ENCODE measurements at places on chromosomes 16 and 17.
A peak's percentile ranks its signal among the peaks of the same experiment; 100 is the strongest.

DNA sequence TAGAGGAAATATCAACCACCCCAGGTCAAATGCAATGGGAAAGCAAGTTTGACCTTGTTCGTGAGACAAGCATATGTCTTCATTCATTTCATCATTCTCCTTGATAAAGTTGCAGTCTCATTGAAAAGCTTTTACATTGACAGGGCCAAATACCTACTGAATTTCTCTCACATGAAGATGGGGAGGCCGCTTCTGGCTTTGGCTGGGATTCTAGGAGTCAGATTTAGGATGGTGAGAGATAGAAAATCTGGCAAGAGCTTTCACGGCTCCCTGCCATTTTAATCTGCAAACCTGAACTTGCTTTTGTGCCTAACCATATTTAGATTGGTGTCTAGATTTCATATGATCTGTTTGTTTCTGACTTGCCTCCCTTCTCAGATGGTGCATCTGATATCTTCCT, 88.0 kb downstream of the TMEM100 start:
- no peak for DNase-seq

- no peak for DNase-seq
Measured at GRCh38 chr16:14186007-14186794, 115.1 kb downstream of the MRTFB start.

DNA sequence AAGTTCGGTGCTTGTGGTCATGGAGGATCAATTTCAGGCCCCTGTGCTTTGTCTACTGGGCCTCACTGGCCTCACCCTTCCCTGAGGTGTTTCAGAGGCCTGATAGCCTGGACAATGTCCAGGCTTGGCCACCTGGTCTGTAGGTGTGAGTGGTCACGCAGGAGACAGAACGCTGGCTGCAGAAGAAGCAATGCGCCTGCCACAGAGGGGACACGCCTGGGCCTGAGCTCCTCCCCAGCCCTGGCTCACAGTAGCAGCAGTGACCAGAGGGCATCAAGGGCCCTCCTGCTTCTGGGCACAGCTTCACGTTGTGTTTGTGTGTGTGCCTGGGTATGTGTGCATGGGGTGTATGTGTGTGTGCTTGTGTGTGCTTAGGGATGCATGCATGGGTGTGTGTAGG, 1.9 kb upstream of the PITPNM3 start:
- no peak for DNase-seq

DNA sequence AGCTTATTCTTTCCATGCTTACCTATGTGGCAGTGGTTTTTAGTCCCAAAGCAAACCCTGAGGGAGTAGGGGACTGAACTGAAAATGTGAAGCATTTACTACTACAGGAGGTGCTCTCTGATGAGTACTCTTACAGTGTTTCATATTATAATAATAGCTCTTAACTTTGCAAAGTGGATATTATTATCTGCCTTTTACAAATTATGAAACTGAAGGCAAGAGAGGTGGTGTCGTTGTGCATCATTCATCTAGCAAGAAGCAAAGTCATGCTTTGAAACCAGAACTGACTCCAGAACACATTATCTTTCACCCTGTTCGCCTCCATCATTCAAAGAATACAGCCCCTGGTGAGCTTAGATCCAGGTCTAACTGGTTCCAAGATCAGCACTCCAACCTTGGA, 8.2 kb upstream of the KCNH6 start:
- no peak for DNase-seq

- DNase-seq, result no peak
Measured at GRCh38 chr17:76740329-76741118, 2.6 kb downstream of the MFSD11 start.

DNA sequence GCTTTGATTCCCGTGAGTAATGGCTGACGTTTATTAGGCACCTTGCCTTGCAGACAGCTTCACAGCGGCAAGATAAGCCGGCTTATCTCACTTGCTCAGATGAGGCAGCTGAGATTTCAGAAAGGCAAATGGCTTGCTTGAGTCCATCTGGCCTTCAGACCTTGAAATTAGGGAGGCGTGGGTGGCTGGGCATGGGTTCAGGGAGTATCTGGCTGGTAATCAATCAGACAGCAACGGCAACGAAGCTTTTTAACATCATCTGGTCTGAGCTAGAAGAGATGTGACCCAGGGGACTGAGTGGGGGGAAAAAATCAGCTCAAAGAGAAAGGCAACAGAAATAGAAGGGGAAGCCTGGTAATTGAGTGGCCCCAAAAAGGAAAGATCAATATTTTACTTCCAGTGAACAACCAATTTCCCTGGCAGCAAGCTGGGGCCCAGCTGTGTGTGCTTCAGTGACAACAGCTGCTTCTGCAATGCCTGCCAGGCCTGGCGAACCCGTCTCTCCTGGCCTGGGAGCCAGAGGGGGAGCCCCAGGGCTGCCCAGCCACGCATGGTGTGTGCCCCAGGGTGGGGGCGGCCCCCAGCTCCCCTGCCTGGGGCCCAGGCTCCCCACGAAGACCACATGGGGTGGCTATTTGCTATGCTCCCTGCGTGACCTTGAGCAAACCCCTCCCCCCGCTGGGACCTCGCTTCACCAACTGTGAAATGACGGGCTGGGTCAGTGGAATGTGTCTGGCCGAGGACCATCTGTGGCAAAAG, 34.0 kb downstream of the RAB11FIP4 start:
- DNase-seq, result no peak

- no peak for DNase-seq
Measured at GRCh38 chr16:4328782-4329775, 13.2 kb downstream of the GLIS2 start.

DNA sequence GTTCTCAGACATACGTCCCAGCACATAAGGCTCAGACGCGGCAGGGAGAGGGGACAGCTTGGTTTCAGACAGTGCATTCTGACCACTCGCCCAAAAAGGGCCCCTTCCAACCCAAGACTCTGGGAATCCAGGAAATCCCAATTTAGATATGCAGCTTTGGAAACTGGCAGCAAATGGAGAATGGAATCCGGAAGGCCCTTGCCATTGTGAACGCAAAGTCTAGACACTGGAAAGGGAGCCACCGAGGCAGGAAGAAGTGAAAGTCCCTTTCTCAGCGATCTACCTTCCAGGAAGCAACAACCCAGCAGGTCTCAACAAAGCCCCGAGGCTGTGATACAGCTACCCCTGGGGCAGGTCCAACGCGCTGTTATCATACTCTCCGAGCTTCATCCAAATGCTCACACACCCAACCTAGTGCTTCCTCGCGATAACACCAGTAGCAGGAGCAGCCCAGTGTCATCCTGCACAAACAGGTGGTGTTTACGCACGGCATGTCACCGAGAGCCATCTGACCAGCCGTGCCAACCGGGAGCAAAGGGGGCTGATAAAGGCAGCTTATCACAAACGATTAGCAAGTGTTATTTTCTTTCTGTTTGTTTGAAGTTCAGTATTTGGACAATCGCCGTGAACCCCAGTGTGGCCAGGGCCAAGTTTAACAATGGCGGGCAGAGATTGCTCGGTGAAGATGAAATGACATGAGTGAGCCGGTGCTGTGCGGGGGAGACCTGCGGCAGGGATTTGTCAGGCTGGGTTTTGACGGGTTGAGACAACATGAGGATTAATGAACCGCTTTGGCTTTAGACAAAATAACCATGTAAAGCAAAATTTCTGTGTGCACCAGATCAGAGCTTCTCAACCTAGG, 240.6 kb downstream of the FOXL1 start:
- DNase-seq, result no peak

DNA sequence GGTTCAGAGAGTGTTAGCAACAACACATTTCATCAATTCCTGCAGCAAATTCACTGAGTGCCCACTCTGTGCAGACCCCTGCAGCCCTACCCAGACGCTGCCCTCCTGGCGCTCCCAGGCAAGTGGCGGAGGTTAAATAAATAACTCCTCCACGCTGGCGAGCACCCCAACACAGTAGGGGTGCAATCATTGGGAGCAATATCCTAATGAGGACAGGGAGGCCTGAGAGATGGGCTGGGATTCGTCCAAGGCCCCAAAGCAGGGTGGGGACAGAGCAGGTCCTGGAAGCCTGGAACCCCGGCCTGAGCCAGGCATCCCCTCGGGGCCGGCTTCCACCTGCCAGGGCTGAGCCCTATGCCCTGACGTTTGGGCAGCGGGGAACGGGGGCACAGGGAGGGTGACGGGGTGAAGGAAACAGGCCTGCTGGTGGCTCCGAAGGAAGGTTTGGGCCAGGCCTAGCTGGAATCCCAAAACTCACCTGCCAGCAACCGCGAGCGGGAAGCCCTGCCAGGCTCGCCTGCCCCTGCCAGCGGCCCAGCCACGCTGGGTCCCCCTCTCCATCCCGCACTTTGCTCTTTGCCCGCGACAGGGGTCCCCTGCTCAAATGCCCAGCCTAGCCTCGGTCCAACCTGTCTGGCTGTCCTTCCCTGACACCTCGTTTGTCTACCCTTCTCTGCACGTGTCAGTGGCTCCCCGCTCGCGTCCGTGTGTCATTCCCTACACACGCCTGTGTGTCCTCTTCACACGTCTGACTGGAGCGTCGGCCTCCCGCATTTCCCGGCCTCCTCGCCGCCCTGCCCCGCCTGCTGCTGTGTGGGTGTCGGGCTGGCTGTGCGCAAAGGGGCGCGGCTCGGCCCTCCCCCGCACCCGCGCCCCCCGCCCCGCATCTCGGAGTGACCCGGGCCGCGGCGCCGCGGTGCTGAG, 721 bp upstream of the BEAN1 start:
- no peak for DNase-seq

DNA sequence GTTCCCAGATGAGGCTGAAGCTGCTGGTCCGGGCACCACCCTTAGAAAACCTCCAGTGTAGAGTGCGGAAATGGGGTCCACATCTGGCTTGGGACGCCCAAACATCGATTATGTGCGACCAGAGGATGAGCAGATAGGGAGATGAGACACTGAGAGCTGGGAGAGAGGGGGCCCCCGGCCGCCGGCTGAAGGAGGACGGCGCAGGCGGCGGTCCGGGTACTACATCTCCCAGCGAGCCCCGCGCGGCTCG, 182 bp upstream of the SPECC1 start:
- DNase-seq, result no peak

GRCh38 chr16:10856042-10856441, 21.0 kb upstream of the CIITA start:
- DNase-seq, result no peak

DNA sequence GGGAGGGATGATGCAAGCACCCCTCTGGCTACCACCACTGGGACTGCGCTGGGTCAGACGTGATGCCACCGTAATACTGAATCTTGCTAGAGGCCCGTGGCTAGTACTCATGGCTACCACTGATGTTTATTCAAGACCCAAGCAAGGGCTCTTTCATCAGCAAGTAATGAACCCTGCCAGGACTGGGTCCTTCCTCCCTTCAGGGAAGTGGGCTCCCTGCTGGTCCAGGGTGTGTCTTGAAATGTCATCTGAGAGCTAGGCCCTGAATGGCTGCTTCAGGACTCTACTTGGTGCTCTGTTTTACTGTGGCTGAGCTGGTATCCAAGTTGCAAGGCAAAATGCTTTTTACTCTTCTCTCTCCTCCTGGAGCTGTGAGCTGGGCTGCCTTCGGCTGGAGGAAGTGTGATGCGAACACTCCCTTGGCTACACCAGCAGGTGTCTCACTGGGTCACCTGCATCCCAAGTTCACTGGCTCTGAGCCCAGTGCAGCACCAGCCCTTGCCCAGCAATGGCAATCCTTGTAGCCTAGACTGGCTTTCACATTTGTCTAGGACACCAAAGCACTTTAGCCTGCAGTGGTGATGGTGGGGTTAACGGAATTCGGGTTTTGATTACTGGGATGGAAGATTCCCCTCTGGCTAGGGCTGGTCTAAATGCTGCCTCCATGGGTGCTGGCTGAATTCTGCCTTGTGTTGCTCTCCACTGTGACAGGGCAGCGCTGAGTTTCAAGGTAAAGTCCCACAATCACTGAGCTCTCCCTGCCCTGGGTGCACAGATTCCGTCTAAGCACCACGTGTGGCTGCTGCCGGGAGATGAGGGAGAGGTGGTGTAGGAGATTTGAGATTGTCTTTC, 98.6 kb downstream of the USP22 start:
- peak; percentile 39 for DNase-seq

DNA sequence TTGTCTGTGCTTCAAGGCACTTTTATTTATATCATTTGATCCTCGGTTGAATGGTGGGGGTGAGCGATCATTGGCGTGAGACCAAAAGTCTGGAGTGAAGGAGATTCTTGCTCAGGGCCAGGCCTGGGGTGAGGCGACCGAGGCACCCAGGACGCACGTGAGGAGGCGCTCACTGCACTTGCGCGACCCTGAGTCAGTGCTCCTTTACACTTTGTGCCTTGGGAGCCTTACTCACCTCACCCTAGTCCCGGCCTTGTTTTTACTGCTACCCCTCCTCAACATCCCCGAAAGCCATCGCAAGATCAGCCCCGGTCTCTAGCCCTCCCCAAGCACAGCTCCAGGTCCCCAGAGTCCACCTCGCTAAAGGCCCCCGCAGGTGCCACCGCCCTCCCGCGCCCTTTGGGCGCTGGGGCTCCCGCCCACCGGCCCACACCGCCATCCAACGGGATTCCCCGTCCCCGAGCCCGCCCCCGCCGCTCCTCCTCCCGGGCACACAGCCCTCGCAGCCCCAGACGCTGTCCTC, 496 bp downstream of the EZH1 start:
- no peak for DNase-seq

DNA sequence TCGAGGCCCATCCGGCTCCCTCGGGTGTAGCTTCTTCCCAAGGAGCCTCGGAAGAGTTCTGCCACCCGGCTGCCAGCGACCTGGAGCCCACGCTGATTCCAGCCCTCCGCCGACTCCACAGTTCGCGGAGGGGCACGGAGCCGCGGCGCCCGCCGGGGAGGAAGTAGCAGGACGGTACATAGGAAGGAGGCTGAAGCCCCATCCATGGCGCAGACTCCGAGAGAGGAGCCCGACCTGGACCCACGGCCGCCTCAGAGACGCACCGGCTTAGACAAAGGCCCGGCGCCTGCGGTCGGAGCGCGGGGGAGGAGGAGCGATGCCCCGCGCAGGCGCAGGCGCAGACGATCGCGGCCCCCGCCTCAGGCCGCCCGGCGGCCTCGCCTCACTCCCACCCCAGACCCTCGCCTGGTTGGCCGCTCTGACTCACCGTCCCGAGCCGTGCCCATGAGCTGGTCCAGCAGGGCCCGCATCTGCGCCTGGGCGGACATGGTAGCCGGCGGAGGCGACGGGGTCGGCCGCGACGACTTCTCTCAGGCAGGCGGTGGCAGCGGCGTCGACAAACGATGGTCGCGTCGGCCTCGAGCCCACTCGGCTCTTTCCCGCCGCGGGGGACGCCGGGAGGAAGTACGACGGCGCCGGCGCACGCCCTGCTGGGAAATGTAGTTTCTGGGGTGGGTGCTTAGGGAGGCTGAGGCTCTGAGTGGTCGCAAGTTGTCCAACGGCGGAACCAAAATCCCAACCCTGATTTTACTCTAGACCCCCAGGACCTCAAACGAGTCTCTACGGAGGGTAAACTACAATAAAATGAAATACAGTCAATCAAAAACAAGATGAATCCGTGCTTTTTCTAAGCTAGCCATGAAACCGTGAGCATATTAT, at the start of gene LUC7L:
Gene LUC7L (minus strand): TSS at position 598 of the 879 bp plus-strand sequence. CDS start 110 bp downstream, at position 488.
- DNase-seq, result peak; percentile 91
